ENCODE measurements at places on chromosomes 2 and 18. TPM values are rescaled to one million over a fixed set of nuclear protein-coding genes. Genes with fewer than 3 reads are reported as not detected.

GRCh38 chr2:131152074-131152473 lies 46.9 kb downstream of the PLEKHB2 start:
- no peak for DNase-seq

- no peak for DNase-seq
These were observed 91.6 kb downstream of the ACKR3 start for GRCh38 chr2:236661061-236661761.

GRCh38 chr2:167992278-167992677 lies 255.1 kb downstream of the STK39 start:
- DNase-seq: no peak

DNA sequence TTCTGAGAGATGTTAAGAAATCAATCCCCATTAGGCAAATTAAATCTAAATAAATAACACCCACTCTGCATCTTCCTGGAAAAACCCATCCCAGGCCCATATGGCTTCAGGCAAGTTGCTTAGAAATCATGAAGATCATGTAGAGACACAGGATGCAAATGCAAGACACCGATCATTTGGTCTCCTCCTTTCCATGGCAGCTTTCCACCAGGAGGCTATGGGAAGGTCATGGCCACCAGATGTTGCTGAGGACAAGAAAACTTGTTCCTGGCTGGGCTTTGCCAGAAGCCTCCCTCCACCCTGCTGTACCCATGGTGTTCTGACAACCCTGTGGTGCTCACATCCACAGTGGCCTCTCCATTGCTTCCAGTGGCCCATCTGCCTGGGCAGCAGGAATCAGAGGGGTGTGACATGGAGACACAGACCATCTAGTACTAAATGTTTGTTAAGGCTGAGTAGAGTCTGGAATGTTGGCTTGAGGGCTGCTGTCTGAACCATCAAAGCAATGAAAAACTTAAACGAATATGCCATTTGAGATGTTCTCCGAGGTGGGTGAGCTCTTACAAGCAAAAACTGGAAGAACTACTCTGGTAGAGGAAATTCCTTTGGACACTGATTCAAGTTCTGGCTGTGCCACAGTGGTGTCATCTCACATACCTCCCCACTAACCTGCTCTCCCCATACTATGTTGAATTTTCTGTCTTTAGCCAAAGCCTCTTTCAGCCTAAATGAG lies 293.2 kb downstream of the TNS1 start:
- no peak for DNase-seq

- DNase-seq: no peak
These were observed 236.9 kb upstream of the REV1 start for GRCh38 chr2:99726691-99727090.

GRCh38 chr18:34901299-34901698 lies 139.9 kb upstream of the MAPRE2 start:
- DNase-seq: no peak

- no peak for DNase-seq
These were observed 112.5 kb downstream of the NCK2 start for GRCh38 chr2:105857076-105857740.

DNA sequence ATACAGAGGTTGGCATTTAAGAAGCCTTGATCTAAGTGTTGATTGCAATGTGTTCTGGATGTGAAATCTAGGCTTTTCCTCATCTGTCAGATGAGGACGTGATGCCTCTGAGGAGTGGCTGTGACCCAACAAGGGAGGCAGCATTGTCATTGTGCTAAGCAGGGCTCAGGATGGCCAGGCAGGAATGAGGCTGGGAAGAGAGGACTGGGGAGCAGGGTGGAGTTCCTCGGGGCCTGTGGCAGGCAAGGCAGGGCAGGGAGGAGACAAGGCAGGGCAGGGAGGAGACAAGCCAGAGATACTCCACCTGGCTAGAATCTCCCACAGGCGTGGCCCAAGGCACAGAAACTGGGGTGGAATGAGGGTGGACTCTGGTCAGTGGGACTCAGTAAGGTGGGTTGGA lies 116.6 kb downstream of the RPIA start:
- no peak for DNase-seq

DNA sequence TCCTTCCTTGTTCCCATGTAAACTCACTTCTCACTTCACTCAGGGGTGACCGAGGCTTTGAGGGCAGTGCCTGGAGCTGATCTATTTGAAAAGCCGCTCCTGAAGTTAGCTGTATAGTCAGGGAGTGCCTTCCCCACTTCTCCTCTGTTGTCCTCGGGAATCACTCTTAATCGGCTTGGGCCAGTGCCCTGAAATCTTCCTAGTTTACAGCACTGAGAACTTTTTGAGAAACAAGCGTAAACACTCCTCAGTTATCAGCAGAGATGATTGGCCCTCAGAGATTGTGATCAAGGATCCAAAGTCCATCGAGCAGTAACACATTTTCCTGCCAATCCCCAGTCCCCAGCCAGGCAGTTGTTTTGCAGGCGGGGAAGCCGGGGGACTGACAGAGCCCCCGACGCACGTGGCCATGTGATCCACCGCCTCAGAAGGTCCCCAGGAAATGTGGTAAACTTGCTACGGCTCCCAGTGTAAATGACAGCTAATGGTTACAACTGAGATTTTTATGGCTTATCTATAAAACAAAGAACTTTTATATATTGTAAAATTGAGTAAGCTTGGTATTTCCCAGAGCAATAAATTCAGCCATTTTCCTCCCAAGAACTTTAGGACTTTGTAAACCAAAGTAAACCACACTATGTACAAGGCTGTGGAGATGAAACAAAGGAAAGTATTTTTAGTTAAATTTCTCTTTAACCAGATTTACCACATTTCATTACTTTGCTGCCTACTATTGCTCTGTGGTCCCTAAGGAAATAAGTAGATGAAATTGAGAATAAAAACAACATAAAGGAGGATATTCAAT lies 53.5 kb downstream of the C18orf63 start:
- DNase-seq: no peak

- DNase-seq: no peak
These were observed 31.5 kb downstream of the EPB41L5 start for GRCh38 chr2:120044336-120044735.

DNA sequence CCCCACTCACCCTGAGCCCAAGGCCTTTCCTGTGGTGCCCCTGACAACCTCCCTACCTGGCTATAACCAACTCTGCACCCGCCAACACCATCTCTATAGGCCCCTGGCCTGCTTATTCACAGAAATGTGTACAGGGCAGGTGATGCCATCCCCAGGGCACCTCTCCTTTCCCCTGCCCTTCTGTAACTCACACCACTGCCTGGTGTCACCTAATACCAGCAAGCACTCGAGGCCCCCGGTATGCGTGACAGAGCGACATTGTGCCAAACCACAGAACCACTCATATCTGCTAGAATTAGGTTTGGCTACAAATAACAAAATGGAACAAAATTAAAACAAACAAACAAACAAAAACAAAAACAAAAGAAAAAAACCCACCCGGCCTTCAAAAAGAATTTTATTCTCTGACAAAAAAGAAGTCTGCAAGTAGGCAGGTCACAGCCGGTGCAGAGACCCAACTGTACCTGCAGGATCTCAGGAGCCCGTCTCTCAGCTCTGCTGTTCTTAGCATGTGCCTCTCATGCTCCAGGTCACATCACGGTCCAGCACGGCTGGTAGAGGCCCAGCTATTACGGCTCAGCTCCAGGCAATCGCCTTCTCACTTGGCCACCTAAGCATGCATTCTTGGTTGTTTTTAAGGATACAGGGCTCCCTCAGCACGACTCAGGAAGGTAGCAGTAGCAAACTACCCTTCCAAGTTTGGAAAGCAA lies 51.4 kb downstream of the FAM178B start:
- DNase-seq: no peak

GRCh38 chr2:69674316-69674670 lies 30.8 kb upstream of the AAK1 start:
- DNase-seq: no peak

DNA sequence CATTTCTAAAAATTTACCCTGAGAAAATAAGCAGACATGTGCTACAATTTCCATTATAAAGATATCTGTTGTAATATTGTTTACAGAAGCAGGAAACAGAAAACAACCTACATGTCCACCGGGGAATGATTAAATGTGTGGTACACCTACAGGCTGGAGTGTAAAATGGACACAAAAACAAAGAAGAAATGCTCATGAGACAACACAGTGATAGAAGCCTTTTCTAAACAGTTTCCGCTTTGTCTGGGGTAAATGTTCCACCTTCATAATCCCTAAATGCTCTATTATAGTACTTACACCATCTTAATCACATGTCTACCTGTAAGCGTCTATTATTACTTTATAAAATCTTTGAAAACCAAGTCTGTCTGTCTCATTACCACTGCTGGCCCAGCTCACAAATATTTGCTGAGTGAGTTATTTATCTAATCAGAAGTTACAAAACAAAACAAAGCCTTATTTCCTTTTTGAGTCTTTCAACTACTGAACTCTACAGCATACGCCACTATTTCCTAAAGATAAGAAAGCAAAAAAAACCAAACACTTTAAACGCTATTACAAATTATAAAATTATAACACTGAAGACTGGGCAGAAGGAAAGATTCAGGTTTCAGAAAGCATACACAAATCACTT lies 95.3 kb downstream of the PIGN start:
- no peak for DNase-seq

DNA sequence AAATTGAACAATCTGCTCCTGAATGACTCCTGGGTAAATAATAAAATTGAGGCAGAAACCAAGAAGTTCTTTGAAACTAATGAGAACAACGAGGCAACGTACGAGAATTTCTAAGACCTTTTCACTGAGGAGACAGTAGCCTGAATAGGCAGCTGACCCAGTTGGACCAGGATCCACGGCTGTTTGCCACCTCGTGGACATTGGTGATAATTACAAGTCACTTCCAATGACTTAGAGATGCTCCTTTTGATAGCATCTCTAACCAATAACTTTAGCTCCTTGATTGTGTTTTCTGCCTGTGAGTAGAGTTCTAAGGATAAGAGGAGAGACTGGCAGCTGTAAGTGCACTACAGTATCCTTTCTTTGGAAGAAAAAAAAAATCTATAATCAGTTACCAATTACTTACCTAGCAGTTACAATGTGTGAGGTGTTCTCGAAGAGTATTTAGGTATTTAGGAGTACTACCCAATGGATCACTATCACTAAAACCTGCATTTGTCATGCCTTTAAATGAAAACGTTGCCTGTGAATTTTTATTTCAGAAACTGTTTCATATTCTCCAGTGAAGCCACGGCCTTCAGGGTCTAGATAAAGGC lies 31.3 kb upstream of the CNTNAP5 start:
- DNase-seq: no peak

GRCh38 chr2:230439590-230439989 lies 23.6 kb downstream of the SP100 start:
- DNase-seq: no peak

DNA sequence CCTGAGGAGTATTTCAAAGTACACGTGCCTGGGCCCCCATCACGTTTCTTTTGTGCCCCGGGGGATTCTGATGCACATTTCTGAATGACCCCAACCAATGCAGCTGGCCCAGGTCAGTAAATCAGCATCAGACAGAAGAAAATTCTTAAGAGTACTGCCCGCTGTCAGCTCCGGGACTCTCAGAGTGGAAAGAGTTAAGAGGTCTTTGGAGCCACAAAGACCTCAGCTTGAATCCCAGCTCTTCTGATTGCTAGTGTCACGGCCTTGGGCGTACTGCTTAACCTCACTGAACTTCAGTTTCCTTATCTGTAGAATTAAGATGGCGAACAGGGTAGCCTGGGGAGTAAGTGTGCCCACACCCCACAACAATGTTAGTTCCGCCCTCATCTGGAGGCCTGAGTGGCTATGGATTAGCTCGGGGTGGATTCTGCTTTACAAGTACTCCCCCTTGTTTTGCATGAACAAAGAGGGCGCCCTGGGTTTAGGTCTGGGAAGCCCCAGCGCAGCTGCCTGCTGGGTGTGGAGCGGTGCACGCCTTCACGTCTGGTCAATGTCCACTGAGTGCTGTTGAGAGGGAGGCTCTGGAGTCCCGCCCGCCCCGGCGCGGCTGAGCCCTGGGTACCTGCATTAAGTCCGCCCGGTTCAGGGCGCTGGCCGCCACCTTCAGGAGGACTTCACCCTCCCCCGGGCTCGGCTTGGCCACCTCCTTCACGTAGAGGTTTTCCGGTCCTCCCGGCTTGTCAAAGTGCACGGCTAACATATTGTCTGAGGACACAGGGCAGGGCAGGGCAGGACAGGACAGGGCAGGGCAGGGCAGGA lies 858 bp downstream of the TP53I3 start:
- no peak for DNase-seq

GRCh38 chr2:64219149-64219548 lies 74.9 kb upstream of the PELI1 start:
- DNase-seq: no peak

DNA sequence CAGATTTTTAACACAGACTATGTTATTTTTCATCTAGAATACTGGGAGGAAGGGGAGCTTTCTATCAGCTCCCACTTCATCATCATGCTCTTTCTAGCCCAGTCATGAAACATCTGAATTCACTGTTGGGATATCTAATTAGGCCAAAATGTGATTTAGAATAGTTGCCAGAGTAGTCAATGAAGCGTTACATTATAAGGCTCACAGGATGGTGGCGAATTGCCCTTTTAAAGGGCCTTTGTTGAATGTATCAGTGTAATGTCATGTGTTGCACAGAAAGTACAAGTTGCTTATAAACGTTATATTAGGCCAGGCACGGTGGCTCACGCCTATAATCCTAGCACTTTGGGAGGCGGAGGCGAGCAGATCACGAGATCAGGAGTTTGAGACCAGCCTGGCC lies 45.6 kb downstream of the PDE1A start:
- no peak for DNase-seq

- no peak for DNase-seq
These were observed 1.2 kb downstream of the RAPH1 start for GRCh38 chr2:203533676-203534591.

- no peak for DNase-seq
These were observed 377.4 kb upstream of the CRIM1 start for GRCh38 chr2:35978218-35978617.

- no peak for DNase-seq
These were observed 40.1 kb upstream of the CCDC88A start for GRCh38 chr2:55459714-55460274.

GRCh38 chr18:13453714-13454113 lies 235.2 kb downstream of the LDLRAD4 start:
- DNase-seq: no peak

The TUBB8B gene
- total RNA-seq: not detected

The THAP4 gene
- total RNA-seq: 23.6 TPM

The SLC11A1 gene
- 0.82 TPM for total RNA-seq

The DTNA gene
- 46.5 TPM for total RNA-seq

The SCN7A gene
- 1.6 TPM for total RNA-seq

The ERBB4 gene
- 75.0 TPM for total RNA-seq

The PKP4 gene
- 103 TPM for total RNA-seq

The CD302 gene
- total RNA-seq: 1.6 TPM

The RAPH1 gene
- 35.9 TPM for total RNA-seq

The KCNE4 gene
- total RNA-seq: 2.4 TPM

The MSH2 gene
- 89.7 TPM for total RNA-seq

The ASB18 gene
- 0.82 TPM for total RNA-seq

The MAP2 gene
- 678 TPM for total RNA-seq

The MYO5B gene
- 9.8 TPM for total RNA-seq

The TDRD15 gene
- under 0.01 TPM for total RNA-seq

The IMMT gene
- total RNA-seq: 43.6 TPM
